Activated CD4-positive, alpha-beta memory T cell treated with anti-CD3 and anti-CD28 coated beads for 36 hours (primary cell): ENCODE measurements at places on chromosomes 6 and 20.

DNA sequence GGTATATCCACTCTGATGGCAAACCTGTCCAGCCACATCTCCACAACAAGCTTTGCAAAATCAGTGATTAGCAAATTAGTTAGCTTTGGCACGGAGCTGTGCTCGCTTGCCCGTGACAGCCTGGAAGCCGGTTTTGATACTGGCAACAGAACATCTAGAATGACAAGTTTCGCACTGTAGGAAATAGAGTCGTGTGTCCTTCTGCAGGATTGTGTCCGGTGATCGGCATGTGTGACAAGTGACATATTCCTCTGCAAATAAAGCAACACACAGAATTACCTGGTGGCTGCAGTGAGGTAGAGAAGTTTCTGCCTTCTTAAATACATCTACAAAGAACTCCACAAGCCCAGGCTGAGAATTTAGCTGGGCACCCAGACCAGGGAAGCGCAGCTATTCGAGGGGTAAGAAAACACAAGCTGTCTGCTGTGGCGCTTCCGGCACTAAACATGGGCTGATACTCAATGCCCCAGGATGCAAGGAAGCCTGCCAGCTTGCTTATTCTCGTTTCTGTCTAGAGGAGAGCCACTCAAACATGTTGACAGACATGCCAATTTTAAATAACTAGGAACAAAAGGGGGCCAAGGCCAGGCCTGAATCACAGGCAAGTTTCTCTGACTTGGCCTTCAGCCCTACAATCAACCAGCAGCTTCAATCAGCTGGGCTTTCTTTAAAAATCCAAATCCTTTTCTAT is 22.2 kb downstream of the EIF2S2 start:
- DNase-seq = no peak

- no peak for DNase-seq
Observed at GRCh38 chr20:45647441-45648050, 16.5 kb upstream of the WFDC9 start.

GRCh38 chr6:22332711-22333110 is 35.9 kb upstream of the PRL start:
- DNase-seq = no peak

GRCh38 chr6:169085466-169085865 is 168.2 kb downstream of the THBS2 start:
- no peak for DNase-seq

GRCh38 chr20:41029150-41029901 is 704 bp downstream of the TOP1 start:
- peak; percentile 46 for DNase-seq

DNA sequence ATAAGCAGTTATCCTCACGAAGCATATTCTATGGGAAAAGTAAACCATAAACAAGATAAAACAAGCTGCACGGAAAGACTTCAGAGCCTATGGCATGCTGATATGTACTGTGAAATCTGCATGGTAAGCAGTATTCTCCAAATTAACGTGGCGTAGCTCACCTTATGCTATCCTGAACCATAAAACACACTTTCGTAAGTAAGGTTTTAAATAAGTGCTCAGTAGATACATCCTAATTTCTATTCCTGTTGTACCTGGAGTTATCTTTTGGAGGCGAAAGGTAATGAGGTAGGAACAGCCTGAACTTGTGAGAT is 208.7 kb downstream of the GMDS start:
- DNase-seq = no peak

- DNase-seq = peak; percentile 35
Observed at GRCh38 chr6:33702345-33702977, 9.0 kb downstream of the UQCC2 start.

- no peak for DNase-seq
Observed at GRCh38 chr6:36803908-36804307, 35.3 kb downstream of the CPNE5 start.

GRCh38 chr6:12164508-12164770 is 125.7 kb upstream of the EDN1 start:
- no peak for DNase-seq

DNA sequence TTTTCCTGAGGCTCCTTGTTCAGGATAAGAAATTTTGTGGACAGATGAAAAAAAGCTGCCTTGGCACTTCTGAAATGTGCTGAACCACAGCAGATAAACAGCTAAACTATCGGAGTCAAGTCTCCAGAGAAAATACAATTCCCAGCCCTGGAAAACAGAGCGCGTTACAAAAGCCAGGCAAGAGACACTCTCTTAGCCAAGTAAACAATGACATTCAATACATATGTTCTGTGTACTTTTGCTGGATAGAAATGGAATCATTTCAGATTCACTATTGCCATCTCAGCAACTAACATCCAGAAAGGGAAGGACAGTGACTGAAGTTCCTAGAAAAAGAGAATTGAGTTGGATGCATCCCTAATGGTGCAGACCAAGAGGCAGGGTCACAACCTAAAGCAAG is 196.8 kb upstream of the NRSN1 start:
- DNase-seq = no peak

DNA sequence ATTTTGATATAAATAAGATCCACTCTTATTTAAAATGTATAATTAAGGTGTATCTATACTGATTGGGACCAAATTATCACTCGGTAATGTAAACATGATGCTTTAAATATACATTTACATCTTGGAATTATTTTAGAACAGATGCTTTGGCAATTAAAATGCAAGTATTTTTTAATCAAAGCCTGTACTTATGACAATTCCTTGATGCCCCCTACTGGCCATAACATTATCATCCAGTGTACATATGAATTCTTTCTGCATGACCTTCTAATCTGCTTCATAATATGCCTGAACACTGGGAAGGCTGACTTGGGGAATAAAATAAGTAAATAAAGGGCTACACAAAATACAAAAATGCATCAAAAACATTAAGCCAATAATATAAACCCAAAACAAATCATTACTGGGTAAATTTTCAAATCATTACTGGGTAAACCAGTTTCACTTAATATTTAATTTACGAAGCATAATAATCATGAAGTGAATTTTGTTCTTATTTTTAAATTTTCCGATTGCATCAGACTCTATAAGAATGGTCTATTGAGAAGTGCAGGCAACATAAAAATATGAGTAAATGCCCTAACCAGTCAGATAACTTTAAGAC is 65.1 kb downstream of the CGA start:
- no peak for DNase-seq

- DNase-seq = peak; percentile 5
Observed at GRCh38 chr6:33215271-33216116, 7.2 kb downstream of the RING1 start.

GRCh38 chr6:14924126-14925024 is 321.5 kb upstream of the JARID2 start:
- no peak for DNase-seq

GRCh38 chr6:82078286-82078908 is 169.1 kb downstream of the IBTK start:
- no peak for DNase-seq

GRCh38 chr6:161840380-161840779 is 566.5 kb upstream of the AGPAT4 start:
- DNase-seq = no peak

DNA sequence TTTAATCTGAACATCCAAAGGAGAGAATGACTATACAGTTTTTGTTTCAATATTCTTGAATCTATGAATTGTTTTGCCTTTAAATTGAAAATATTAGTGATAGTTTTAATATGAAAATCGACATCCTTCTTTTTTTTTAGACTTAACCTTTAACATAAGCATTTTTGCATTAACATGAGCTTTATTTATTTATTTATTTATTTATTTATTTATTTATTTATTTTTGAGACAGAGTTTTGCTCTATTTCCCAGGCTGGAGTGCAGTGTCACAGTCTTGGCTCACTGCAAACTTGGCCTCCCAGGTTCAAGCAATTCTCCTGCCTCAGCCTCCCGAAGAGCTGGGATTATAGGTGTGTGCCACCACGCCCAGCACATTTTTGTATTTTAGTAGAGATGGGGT is 27.6 kb downstream of the GJA1 start:
- no peak for DNase-seq
